ENCODE measurements at places on chromosomes 5 and 9.

- DNase-seq, result peak; percentile 55
Observed at GRCh38 chr9:132164604-132165362, 2.9 kb downstream of the NTNG2 start.

DNA sequence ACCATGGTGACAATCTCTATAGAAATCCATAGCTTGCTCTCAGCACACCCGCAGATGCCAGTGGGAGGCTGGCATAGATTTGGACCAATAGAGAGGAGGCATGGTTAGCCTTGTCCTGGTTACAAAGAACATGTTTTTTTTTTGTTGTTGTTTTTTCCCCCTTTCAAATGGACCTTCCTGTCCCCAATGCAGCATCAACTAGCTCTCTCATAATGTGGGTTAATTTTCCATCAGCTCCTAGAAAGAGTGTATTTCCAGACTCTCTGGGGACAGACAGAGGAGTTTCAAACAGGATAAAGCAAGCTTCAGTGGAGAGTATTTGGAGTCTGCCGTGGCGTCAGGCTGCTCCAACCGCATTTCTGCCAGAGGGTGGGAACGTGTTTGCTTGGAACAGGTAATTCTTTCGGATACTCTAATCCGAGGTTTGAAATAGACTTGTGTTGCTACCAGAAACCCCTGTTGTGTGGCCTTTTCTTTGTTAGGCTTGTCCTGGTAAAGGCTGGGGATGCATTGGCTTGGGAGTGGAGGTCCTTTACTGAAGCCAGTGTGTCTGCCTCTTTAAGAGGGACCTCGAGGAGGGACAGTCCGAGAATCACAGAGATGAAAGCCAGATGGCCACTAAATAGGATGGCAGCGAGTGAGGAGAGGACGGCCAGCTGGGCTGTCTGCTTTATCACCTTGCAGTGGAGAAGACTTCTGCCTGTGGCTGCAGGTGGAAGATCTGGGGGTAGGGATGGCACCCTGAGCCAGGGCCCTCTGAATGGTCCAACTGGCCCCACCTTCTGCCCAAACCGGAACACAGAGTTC, 130.5 kb upstream of the CPEB4 start:
- DNase-seq, result no peak

DNA sequence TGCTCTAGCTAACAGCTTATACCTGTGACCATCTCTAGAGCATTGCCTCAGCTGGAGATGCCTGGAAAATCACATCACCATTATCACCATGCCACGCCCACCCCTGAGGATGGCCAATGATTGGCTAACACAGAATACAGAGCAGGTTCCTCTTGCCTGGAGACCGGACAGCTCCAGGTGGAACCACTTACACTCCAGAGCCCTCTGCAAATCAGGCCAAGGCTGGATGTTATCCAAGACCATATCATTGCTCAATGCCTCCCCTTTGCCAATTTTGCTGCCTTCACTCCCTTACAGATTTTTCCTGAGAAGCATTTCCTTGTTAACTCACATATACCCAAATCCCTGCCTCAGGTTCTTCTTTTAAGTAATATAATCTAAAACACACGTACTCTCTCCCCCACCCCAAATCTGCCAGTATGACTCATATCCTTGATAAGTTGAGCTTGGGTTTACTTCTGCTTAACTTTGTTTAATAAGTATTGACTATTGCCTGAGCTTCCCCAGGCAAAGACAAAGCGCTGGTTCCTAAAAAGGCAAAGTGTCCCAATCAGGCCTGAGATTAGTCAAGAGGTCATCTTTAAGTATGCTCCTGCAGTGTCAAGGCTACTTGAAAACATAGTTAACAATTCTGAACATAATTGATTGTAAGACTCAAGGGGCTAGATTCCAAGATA, 309.6 kb downstream of the EPB41L4A start:
- DNase-seq, result peak; percentile 93

DNA sequence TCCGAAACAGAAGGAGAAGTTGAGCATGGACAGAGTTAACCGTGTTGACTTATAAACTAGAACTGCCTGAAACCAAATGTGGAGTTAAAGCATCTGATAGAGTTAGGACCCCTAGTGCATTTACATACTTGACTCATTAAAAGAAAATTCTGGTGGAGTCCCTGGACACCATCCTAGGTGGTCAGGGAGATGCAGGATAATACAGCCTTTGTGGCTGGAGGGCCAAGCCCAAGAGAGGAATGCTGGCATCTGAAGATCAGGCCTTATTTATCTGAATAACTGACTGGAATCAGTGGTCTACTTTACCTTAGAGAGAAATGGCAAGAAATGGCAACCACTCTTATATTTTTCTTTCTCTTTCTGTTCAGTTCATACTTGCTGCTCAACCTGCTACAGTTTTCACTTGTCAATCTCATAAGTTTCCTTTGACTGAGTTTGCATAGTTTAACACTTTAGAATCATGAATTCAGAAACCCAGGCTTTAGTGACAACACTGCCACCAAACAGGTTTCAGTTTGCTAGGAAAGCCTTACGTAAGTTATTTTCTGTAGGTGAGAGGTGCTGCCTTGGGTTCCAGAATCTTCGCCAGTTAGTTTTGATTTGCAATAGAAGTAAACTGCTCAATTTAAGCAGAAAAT, 10.2 kb downstream of the CMYA5 start:
- no peak for DNase-seq

DNA sequence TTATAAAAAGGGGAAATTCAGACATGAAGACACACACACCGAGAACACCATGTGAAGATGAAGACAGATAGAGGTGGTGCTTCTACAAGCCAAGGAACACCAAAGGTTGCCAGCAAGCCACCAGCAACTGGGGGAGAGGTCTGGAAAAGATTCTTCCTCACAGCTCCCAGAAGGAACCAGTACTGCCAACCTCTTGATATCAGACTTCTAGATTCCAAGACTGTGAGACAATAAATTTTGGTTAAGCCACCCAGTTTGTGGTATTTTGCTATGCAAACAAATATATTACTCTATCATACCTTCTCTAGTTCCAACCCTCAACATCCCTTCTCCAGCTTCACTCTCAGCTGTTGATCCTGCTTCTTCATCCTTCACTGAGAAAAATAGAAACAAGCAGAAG, 451.1 kb downstream of the EBF1 start:
- peak; percentile 66 for DNase-seq

GRCh38 chr5:141677415-141677814, 4.6 kb downstream of the ARAP3 start:
- no peak for DNase-seq

DNA sequence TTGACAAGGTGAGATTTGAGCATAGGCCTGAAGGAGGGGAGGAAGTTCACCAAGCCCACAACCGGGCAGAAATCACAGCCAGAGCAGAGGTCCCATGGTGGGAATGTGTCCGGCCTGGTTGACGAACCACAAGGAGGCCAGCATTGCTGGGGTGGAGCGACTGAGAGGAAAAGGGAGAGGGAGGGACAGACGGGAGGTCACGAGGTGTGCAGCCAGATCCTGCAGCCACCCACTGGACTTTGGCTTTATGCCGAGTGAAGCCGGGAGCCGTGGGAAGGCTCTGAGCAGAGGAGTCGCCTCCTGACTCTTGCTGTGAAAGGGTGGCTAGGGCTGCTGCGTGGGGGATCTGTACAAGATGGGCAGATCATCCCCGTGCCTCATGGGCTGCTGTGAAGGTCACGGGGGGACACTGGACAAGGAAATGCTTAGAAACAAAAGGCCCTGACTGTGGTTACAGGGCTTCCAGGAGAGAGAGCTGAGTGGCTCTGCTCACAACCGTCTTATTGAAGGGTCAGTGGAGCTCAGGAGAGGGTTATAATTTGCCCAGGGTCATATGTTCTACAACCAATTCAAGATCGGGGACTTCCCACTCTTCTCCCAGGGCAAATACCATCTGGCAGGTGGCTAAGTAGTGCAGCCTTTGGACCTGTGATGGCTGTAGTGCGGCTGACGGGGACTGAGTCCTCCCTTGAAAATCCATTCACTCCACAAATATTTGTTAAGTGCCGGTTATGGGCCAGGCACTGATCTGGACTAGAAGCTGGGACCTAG, 15.6 kb upstream of the CD74 start:
- no peak for DNase-seq

- peak; percentile 68 for DNase-seq
Observed at GRCh38 chr9:110788871-110789270, 120.3 kb downstream of the MUSK start.

DNA sequence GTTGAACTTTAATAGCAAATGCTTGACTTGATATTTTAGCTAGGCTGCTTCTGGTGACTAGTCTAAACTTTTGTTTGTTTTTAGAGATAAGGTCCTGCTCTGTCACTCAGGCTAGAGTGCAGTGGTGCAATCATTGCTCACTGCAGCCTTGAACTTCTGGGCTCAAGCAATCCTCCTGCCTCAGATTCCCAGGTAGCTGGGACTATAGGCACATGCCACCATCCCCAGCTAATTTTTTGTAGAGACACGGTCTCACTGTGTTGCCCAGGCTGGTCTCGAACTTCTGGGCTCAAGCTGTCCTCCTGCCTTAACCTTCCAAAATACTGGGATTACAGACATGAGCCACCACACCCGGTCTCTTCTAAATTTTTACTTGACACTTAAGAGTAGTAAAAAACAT, 20.7 kb downstream of the CDC37L1 start:
- DNase-seq, result no peak

- DNase-seq, result no peak
Observed at GRCh38 chr5:134813407-134813806, 32.4 kb upstream of the C5orf24 start.

GRCh38 chr9:77763566-77763965, 115.4 kb upstream of the GNA14 start:
- no peak for DNase-seq

GRCh38 chr5:6859023-6859422, 145.8 kb downstream of the TENT4A start:
- DNase-seq, result no peak

- DNase-seq, result peak; percentile 28
Observed at GRCh38 chr9:109143881-109144562, 23.0 kb downstream of the FRRS1L start.

DNA sequence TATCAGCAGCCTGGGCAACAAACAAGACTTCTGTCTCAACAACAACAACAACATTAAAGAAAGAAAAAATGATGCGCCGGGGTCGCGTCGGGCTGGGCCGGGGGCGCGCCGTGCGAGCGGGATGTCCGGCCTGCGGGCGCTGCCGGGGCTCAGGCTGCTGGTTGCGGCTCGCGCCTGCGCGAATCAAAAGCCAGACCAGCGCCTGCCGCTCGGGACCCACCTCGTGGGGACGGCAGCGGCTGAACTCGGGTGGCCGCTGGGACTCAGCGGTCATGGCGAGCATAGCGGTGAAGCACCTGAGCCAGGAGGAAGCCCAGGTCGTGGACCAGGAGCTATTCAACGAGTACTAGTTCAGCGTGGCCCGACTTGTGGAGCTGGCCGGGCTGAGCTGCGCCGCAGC, 11.9 kb upstream of the NHP2 start:
- DNase-seq, result no peak

DNA sequence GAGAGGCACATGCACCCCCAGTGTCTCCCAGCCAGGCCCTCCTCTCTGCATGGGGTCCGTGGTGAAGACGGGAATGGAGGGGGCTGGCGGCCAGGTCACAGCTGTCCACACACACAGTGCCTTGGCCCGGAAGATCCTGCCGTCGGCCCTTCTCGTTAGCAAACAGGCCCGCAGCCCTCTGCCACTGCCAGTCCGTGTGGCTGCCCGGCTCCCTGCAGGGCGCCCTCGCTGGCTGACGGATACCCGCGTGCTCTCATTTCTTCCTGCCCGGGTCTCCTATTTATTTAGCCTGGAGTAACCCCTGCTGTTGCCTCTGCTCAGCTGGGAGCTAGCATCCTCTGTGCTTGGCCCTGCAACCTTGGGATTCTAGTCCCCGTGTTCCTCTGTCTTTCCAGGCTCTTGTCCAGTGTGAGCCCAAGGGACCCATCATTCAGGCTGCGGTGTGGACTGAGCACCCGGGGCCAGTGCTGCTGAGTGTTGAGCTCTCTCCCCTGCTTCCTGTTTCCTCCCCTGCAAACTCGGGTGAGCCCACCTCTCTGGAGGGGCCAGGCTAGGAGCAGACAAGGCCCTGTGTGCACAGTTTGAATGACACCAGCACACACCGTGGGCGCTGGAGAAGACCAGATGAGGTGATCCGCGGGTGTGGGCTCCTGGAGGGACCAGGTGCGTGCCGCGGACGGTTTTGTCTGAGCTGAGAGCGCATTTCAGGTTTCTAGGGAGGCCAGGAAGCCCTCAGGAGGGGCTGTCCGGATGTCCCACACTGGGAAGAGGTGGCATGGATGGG, 14.6 kb upstream of the RNU6ATAC start:
- DNase-seq, result peak; percentile 72

DNA sequence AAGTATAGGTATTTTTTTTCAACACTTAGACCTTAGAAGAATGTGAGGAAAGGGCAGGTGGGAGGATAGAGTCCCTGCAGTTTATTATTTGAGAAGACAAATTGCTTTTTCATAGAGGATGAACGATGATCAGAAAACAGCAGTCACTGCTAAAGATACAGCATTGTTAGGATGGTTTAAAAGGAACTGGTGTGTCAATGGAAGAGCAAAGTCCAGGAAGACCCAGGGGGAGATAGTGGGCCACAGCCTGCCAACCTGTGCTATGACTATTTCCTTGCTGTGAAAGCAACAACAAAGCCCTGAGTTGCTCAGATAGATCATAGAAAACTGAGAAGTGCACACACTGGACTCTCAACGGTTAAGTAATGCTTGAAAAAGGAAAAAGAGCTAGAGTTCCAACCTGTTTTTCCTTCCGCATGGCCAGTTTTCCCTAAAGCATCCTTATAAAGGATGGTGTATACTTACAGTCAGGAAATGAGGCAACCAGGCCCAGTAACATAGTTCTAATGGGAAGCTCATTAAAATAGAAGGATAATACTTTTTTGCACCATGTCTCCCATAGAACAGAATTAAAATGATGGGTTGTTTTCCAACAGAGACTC, 153.8 kb downstream of the CEMIP2 start:
- DNase-seq, result no peak

DNA sequence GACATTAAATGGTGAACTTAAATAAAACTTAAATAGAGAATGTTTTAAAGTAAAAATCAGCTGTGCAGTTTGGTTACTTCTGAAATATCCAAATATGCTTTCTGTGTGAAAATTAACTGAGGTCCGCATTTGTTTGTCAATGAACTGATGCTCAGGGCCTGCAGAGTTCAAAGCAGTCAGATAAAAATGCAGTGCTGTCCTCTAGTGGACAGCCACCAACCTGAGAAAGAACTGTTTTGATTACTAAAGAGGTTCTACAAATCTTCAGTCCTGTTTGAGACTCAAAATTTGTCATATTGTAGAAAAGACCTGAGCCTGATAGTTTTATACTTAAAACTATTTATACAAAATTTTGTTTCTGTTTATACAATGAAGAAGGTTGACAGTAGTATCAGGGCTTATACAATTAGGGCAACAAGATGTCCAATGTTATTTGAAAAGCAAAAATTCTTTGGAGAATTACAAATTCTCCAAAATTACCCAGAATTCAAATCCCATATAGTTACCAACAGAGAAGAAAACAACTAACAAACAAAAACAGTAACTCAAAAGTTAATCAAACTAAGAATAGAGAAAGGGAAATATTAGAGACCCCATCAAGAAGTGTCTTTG, 232.3 kb upstream of the TBCA start:
- peak; percentile 51 for DNase-seq

- DNase-seq, result no peak
Observed at GRCh38 chr9:117044241-117044640, 357.1 kb downstream of the TRIM32 start.
